ENCODE measurements at places on chromosomes 7 and 10.

DNA sequence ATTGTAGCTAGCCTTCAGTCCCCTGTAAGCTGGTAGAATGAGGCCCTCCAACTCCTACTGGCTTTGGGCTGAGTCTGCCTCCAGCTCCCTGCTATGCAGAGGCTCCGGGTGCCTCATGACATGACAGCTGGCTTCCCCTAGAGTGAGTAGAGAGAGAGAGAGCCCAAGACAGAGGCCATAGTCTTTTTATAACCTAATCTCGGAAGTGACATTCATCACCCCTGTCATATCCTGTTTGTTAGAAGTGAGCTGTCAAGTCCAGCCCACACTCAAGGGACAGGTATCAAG is 53.9 kb upstream of the CTBP2 start:
- no peak for DNase-seq

GRCh38 chr7:155770241-155770640 is 42.0 kb downstream of the SHH start:
- no peak for DNase-seq

DNA sequence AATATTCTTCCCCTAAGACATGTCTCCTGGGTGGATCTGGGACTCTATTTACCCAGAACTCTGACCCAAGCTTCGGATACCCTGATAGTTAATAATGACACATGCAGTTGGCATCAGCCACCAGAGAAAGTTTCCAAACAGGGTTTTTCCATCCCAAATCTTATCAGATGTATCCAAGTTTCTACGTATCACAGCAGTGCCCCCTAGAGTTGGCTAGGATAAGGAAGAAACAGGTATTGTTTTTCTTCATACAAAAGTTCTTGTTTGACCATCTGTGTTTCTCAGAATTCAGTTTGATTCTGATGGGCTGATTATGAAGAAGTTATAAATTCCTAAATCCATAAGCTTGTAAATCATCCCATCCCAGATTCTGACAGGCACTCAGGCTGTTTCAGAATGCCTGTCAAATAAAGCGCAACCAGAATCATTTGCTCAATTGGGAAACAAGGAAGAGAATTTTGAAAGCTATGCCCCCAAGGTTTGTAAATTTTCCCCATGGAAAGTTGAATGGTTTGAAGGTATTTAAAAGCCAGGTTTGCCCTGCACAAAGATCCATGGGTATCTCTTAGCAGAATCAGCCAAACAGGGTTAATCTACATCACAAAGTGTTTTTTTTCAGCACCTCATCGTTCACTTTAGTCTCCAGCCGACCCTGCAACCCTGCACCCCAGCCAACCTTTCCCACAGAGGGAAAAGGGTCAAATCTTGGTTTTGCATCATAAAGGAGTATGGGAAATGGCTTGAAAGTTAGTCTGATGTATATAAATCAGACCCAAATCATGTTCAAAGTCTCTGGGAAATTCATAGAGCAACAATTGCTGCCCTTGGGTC is 47.4 kb downstream of the NRAP start:
- DNase-seq = peak; percentile 27

DNA sequence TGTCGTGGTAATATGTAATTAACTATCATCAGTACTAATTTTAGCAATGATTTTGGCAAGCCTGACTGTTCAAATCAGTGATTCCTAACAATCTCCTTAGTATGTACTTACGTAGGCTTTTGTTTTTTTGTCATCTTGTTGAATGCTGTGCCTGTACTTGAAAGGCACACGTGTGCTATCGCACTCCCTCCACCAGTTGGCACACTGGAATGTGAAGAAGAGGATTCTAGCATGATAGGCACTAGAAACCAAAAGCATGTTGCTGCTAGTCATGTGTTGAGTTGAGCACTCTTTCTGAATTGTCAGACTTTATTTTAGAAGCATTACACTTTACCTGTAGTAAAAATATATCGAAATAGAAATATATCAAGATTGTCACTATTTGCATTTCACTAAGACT is 59.1 kb downstream of the TASOR2 start:
- no peak for DNase-seq

GRCh38 chr10:78716043-78716660 is 352.6 kb upstream of the ZMIZ1 start:
- no peak for DNase-seq

DNA sequence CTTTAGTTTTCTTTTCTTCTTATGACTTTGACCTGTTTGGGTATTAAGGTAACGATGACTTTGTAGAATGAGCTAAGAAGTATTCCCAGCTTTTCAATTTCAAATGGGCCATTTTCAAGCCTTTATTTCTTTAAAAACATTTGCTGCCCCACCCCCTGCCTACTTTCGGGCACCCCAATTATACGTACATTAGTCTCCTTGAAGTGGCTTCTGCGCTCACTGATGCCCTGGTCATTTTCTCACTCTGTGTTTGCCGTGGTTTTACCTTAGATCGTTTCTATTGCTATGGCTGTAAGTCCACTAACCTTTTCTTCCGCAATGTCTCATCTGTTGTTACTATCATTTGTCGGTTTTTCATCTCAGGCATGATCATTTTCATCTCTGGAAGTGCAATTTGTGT is 24.9 kb downstream of the FOXL3 start:
- no peak for DNase-seq

GRCh38 chr10:71230656-71231025 is 18.3 kb downstream of the UNC5B start:
- no peak for DNase-seq
